ENCODE measurements at places on chromosomes 4 and X.

DNA sequence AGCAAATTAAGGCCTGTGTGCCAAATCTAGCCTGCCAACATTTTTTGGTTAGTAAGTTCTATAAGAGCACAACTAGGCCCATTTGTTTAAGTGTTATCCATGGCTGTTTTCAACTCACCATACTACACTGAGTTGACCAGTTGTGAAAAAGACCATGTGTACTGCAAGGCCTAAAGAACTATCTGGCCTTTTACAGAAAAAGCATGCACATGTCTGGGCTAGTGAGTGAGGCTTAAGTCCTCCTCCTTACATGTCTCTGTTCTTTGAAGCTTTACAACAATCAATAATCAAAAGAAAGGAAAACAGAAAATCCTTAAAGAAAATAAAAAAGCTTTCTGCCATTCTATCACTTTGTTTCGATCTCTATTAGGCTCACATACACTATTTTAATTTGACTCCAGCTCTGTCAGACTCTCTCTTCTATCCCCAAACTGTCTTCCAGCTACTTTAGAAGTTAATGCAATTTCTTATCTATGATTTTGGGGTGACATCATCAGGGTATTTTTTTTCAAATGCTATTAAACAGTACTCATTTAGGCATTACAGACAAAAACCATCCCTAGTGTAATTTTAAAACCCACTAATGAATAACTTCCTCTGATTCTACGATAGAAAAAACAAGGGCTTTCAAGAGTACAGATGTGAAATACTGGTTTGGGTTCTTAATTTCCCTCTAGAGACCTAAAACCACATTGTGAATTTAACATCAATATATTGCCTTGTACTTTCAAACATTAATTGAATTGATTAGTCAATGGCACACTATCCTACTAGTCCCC, 161.8 kb downstream of the MAB21L2 start:
- no peak for DNase-seq

DNA sequence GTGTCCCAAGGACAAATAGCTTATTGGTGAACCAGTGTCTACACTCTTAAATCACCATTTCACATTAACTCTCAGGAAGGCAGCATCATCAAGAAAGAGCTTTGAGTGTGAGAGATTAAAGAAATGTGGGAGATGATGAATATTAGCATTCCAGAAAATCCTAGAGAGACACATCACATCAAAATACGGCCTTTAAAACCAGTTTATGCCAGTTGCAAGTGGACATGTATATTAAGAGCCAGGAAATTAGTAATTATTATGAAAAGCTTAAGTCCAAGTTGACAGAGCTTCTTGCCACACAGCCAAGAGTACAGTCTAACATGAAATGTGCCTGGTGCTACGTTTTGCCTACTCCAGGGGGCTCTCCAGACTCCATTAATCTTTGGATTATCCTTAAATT, 503.0 kb upstream of the BOD1L1 start:
- no peak for DNase-seq

GRCh38 chr4:13162886-13163285, 321.3 kb downstream of the RAB28 start:
- no peak for DNase-seq

DNA sequence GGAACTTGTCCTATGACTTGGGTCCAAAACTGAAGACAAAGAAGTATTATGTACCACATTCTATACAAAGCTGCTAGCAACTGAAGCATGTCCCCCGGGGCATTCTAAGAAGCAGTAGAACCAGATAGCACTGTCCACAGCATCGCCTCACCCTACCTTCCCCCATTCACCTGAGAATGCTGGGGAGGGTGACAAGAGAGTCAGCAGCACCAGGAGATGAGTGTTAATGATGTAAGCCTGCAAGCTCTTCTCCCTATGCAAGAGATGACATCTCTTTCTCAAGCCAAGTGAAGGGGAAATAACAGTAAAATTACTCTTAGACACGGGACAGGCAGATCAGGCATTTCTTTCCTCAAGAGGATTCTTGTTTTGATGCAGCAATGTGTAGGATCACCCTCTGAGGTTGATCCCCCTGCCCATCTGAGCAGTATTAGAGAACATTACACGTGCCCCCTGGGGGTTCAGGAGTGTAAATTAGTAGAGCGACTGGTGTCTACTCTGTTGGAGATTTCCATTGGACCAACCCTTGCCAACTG, 13.9 kb upstream of the TLR1 start:
- DNase-seq = no peak

DNA sequence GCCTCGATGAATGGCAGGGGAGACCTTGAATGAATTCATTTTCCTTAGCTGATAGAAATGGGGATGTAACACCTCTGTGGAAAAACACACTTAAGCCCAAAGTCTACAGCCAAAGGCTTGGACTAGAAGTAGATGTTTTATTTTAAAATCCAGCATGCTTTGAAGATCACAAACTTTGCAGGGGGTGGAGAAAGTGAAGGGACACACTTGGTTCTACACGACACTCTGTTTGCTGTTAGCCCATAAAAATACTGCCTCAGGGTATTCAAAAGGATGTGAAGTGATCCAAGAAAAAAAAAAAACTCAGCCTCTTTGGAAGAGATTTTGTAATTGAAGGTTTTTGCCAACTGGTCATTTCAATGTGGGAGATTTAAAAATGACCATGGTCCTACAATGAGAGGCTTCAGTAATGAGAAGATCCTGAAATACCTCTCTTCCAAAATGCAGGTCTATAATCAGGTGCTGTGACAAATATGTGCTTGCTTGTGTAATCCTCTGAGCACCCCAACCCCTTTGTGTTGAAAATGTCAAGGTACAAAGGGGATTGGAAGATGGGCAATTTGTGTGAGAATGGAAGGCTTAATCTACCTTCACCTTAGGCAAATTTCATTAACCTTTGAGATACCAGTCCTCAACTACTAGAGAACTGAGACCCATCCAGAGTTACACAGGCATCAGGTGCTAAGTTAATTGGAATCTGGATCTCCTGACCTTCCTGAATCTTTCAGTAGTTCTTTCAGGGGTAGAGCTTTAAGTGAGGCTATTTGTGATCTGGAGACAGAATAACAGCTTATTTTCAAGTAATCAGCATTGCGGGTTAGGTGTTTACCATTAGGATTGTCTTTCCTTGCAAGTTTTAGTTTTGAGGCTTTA, 82.5 kb downstream of the HS6ST2 start:
- no peak for DNase-seq

- no peak for DNase-seq
Measured at GRCh38 chr4:124396333-124396732, 316.2 kb downstream of the ANKRD50 start.

- DNase-seq = no peak
Measured at GRCh38 chr4:152613351-152613750, 66.4 kb downstream of the TMEM154 start.

DNA sequence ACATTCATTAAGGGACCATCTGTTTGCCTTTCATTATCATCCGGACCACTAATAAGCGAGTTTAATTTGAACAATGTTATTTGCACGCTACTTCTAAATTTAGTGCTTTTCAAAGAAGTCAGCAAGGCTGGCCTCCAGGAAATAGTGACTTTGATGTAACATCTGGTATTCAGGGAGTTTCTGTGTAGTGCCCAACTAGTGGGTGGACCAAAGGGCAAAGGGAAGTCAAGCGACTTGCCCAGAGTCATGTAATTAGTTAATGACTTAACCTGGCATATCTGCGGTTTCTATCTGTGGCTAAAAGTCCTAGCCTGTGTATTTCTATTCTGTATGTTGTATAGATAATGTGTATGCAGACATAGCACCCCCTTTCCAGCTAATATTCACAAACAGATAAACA, 56.3 kb upstream of the LCORL start:
- no peak for DNase-seq

- no peak for DNase-seq
Measured at GRCh38 chr4:182493377-182493776, 250.2 kb downstream of the TENM3 start.

DNA sequence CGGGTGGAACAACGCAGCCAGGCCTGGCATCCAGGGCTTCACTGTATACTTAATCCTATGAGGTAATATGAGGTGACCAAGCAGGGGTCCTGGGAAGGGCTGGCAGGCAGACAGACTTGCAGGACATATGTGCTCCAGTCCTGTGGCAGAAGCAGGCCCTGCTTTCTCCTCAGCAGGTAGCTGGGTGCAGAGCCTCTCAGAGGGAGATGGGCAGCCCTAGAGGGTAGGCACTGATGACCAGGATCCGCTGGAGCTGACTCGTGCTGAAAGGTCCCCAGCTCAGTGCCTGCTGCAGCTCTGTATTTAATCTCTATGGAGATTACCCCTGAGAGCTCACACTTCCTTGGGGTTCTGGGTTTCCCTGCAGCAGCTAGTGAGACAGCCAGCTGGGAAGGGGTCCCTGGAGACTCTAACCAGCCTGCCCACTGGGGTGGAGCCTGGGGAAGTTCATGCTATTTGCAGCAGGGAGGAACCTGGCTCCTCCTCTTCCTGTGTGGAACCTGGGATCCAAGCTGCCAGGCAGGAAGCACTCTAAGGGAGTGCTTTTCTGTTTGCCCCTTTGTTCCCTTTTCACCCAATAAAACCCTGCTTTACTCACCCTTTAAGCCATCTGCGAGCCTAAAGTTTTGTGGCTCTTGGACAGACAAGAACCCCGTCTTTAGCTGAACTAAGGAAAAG, 339.2 kb downstream of the DCAF12L2 start:
- DNase-seq = no peak

DNA sequence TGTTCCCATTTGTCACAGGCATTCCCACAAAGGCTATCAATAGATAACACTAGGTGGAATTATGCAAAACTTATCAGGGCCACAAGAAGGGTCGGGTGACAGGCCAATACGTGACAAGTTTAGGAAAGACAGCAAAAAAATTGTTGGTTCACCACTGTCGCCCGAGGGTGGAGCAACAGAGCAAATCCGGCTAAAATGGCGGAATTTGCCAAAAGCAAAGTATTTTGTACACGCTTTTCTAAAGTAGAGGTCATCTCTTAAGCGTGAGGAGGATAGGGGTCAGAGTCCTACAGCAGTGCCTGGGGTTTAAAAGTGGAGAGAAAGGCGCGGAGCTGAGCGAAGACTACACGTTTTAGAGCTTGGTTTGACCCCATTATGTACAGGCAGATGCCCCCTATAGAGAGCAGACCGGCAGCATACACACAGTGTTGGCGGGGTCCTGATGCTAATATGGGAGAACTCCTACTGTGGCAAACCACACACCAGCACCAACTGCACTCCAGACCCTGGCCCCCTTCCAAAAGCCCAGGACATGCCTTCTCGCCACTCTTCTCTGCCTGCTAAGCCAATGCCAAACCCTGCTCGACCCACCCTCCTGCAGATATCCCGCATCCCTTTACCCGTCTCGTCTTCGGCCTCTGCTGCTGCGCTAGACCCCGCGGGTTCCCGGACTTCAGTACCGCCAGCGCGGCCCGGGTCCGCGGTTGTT, 733 bp downstream of the CCNA2 start:
- DNase-seq = peak; percentile 30

DNA sequence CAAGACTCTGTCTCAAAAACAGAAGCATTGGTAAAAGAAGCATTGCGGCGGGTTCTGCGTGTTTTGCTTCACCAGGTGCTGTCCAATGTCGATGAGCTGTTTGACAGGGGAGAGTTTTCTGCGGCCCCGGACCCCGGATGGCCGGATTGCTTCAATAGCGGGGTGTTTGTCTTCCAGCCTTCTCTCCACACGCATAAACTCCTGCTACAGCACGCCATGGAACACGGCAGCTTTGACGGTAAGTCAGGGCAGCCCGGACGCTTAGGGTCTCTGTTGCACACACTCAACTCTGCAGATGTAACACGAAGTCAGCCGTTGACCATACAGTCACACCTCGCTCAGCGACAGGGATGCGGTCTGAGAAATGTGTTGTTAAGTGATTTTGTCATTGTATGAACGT, 26.2 kb downstream of the GYG2 start:
- no peak for DNase-seq

DNA sequence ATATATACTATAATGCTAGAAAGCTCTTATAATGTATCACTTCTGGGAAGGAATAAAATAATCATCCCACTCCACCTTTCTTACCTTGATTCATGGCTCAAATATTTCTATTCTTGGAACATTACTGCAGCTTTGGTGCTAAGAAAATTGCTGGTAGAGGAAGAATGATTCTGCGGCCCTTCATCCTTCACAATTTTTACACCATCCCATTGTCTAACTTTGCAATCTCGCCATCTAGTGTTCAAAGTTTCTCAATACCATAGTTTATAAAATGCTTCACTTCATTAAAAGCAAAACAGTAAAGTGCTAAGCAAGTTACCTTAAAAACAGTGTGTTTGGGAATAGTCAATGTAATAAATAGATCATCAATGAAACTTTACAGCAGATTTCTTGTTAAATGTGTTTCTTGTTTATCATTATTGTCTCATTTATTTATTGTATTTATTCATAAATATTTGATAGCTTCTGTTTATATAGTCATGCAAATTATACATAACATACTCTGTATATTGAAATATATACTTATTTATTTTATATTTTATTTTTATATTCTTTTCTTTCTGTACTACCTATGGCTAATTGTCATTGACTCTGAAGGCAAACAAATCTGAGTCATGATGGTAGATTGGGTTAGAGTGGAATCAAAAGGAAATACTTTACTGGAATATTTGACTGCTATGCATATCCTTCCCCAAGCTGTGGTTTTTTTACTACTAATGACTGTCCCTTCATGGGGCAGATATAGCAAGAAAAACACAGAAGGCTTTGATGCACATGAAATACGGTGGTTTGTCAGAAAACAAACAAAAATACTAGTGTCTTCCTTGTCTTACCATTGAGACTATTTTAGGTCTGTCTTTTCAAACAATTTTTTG, 390.7 kb downstream of the MAPK10 start:
- DNase-seq = no peak

GRCh38 chr4:48350871-48351270, 9.5 kb downstream of the SLAIN2 start:
- DNase-seq = no peak

DNA sequence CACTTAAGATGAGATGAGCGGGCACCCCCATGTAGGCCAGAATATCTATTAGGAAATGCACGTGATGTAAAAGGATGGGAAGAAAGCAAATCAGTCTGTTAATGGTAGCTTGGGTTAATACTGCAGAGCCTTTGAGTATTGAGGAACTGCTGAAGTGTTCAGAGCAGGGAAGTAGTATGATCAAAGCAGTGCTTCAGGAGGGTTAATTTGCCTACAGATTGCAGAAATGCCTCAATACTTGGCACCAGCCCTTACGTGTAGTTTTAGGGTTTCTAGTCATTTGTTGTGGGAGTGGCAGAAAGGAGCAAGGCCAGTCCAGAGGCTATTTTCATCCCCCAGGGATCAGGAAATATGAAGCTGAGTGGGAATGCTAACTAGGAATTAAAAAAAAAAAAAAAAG, 19.7 kb downstream of the ZFX start:
- no peak for DNase-seq

- no peak for DNase-seq
Measured at GRCh38 chr4:184265546-184266351, 48.1 kb upstream of the ENPP6 start.

DNA sequence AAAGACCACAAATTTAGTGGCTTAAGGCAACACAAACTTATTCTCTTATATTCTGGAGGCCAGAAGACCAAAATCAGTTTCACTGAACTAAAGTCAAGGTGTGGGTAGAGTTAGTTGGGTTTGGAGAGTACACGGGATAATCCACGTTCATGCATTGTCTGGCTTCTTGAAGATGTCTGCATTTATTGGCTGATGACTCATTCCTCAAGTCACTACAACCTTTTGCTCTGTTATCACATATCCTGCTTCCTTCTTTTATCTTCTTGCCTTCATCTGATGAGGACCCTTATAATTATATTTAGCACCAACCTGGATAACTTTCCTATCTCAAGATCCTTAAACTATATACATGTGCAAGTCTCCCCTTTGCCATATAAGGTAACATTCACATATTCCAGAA, 590.0 kb downstream of the FSTL5 start:
- no peak for DNase-seq

Measured in CD4-positive, alpha-beta T cell treated with Interleukin-6 for 4 hours (primary cell).